ENCODE measurements at places on chromosomes 6 and 20. TPM values are rescaled to one million over a fixed set of nuclear protein-coding genes. Genes with fewer than 3 reads are reported as not detected.

Gene ADAM33
- total RNA-seq: not detected

Gene EPPIN
- not detected for total RNA-seq

Gene ADGB
- total RNA-seq: not detected

GRCh38 chr6:45609141-45609638, 231.5 kb upstream of the SUPT3H start:
- peaks cover 62% of the 10 kb centered on the region for H3K4me1 ChIP-seq
- no peaks in the 10 kb centered on the region for H3K27me3 ChIP-seq
- no peak for DNase-seq
- no peaks in the 10 kb centered on the region for H3K36me3 ChIP-seq
- peak overlapping the region; percentile 95 for H3K27ac ChIP-seq
- H3K4me3 ChIP-seq: no peak overlapping the region

DNA sequence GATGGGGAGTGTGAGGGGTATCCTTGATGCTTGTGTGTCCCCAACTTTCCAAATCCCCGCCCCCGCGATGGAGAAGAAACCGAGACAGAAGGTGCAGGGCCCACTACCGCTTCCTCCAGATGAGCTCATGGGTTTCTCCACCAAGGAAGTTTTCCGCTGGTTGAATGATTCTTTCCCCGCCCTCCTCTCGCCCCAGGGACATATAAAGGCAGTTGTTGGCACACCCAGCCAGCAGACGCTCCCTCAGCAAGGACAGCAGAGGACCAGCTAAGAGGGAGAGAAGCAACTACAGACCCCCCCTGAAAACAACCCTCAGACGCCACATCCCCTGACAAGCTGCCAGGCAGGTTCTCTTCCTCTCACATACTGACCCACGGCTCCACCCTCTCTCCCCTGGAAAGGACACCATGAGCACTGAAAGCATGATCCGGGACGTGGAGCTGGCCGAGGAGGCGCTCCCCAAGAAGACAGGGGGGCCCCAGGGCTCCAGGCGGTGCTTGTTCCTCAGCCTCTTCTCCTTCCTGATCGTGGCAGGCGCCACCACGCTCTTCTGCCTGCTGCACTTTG, at the start of gene TNF:
TNF (plus strand) TSS at position 231 of the 567 bp plus-strand sequence; CDS start at position 408, 177 bp downstream.
- no peaks in the 10 kb centered on the region for H3K36me3 ChIP-seq
- H3K4me1 ChIP-seq: 0 out of 2 replicates have a peak, but pooled peaks cover 5% of the 10 kb centered on the region
- no peak within 1 kb of the TSS for H3K4me3 ChIP-seq
- no peak for DNase-seq
- 0 out of 2 replicates have a peak, but pooled peaks cover 5% of the 10 kb centered on the region for H3K27me3 ChIP-seq

DNA sequence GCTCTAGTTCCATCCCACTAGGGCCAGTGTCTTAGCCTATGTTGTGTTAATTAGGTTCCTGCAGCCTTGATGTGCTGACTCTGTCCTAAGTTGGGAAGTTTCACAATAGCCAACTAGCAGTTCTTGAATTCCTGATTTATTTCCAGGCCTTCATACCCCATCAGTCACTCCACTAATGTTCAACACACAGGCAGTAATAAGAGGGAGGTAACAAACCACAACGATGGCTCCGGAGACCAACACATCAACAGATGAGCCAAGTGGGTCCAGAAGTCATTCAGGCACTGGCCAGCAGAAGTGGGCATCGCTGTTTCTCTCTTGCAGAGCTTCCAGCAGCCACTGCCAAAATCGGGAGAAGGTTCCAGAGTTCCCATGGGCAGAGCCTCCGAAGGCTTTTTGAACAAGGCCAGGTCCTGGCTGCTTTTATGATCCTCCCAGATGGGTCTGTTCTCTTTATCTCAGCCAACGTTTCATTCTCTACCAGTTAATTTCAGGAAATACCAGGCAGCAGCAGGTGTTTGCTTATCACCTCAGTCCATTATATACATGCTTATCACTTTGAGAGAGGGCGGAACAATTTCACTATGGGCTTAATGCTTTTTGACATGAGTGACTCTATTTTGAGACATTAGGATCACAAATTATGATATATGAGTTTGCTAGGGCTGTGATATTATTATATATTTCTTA, 48.5 kb upstream of the NOP56 start:
- H3K36me3 ChIP-seq: no peaks in the 10 kb centered on the region
- H3K27me3 ChIP-seq: 0 out of 2 replicates have a peak, but pooled peaks cover 7% of the 10 kb centered on the region
- peaks cover 12% of the 10 kb centered on the region for H3K4me1 ChIP-seq
- DNase-seq: no peak
- no peak overlapping the region for H3K4me3 ChIP-seq
- H3K27ac ChIP-seq: no peak overlapping the region

DNA sequence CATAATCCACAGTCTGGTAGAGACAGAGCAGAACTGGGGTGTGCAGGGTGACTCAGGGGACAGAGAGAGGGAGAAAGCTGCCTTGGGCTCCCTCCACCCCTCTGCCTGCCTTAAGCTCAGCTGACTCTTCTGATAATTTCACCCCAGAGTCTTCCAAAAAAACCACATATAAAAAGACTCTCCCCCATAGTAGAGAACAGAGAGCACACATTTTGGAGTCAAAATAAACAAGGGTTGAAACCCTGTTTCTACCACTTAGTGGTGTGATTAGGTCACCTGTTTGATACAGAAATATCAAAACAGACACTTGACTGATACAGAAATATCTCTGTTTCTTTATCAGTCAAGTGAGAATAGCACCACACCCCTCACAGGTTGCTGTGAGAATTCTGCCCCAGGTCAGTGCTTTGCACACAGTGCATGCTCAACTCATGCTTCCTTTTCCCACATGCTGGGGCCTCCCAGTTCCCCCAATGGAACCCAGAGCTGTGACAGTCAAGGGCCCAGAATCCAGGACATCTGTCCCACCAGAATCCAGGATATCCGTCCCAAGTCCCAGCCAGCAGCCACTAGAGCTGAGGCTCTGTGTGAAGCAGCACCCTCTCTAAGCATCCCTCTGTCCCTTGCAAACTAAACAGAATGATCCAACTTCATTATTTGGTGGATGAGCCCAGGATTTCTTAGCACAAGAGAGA, 1.2 kb downstream of the TREML2 start:
- no peak overlapping the region for H3K4me3 ChIP-seq
- no peak overlapping the region for H3K27ac ChIP-seq
- no peaks in the 10 kb centered on the region for H3K4me1 ChIP-seq

DNA sequence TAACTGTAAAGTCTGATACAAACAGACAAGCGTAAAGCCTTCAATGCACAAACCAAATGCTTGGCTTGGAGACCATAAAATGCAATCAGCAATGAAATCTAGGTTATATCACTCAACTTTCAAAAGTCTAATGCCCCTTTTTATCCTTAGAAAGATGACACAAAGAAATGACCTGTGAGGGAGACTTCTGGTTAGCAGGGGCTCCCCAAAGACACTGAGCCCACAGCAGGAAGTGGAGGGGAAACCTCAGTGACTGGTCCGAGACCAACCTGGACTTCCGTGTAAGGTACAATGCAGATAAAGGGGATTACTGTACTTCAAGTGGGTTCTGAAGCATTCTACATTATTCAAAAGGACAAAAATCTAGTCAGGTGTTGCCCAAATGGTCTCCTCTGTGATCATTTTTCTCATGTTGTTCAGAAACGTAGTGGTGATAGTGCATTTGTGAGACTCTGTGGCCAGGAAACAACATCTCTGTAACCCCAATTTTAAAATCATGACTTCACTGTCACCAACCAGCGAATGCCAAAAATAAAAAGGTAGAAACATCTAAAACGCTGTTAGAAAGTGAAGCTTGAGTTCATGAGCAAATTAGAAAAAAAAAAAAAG, 88.2 kb downstream of the HIVEP2 start:
- no peaks in the 10 kb centered on the region for H3K27me3 ChIP-seq
- no peak for DNase-seq
- no peak overlapping the region for H3K4me3 ChIP-seq
- no peaks in the 10 kb centered on the region for H3K36me3 ChIP-seq
- H3K27ac ChIP-seq: no peak overlapping the region

DNA sequence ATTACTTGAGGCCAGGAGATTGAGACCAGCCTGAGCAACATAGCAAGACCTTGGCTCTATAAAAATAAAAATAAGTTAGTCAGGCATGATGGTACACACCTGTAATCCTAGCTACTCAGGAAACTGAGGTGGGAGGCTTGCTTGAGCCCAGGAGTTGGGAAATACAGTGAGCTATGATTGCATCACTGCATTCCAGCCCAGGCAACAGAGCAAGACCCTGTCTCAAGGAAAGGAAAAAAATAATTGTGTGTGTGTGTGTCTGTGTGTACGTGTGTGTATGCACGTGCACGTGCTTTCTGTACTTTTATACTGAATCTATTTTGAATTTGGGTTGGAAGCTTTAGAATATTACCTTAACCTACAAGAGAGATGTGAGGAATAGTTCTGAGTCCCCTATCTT, 58.9 kb downstream of the KIZ start:
- peak; percentile 50 for DNase-seq
- H3K4me3 ChIP-seq: no peak overlapping the region
- H3K4me1 ChIP-seq: peaks cover 35% of the 10 kb centered on the region
- H3K27ac ChIP-seq: no peak overlapping the region

DNA sequence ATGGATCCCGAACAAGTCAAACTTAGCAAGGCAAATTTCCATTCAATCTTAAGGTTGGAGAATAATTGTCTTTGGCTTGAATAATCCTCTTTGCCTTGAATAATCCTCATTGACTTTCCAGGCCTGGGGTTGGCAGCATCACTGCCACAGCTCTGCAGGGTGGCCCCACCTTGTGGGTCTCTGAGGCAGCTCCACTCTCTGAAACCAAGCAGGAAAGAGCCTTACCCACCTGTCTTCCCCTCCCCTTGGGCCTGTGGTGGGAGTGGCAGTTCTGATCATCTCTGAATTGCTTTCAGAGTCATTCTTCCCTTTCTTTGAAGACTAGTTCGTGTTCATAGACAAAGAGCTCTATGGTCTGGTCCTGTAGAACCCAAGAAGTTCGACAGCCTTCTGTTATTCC, 47.5 kb downstream of the KCNQ5 start:
- H3K4me1 ChIP-seq: no peaks in the 10 kb centered on the region
- no peak overlapping the region for H3K4me3 ChIP-seq
- DNase-seq: no peak
- H3K36me3 ChIP-seq: no peaks in the 10 kb centered on the region
- H3K27ac ChIP-seq: no peak overlapping the region
